ENCODE measurements at places on chromosomes 4 and X.

DNA sequence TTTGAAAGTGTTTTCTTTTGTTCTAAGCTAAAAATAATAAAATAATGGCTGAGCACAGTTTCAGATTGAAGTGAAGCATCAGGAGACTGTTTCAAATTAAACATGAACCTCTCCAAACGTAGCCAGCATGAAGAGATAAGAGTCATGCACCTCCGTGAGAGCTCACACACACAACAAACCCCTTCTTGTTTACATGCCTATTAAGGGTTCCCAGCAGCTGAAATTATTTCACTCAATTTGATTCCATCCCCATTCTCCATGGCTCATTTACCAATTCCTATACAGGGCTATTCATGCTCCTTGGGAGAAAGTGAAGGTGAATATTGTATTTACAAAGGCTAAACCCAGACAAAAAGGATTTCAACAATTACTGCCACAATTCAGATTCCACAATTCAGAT lies 954.1 kb upstream of the INTU start:
- no peak for DNase-seq

GRCh38 chr4:177163532-177163931 lies 146.1 kb upstream of the NEIL3 start:
- DNase-seq: no peak

DNA sequence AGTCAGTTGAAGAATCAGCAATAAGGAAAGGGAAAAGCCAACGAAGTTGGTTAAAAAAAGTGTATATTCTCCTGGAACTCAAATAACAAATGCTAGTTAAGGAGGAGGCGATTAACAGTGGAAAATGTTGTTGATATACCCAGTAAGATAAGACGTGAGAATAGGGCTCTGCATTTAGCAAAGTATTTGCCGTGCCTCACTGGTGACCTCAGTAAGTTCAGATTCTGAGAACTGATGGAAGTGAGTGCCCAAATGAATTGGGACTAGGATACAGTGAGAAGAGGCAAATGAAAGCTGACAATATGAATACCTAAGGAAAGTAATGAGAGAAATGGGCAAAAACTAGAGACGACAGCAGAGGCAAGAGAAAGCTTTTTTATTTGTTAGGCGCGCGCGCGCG lies 3.5 kb downstream of the TECRL start:
- DNase-seq: no peak

DNA sequence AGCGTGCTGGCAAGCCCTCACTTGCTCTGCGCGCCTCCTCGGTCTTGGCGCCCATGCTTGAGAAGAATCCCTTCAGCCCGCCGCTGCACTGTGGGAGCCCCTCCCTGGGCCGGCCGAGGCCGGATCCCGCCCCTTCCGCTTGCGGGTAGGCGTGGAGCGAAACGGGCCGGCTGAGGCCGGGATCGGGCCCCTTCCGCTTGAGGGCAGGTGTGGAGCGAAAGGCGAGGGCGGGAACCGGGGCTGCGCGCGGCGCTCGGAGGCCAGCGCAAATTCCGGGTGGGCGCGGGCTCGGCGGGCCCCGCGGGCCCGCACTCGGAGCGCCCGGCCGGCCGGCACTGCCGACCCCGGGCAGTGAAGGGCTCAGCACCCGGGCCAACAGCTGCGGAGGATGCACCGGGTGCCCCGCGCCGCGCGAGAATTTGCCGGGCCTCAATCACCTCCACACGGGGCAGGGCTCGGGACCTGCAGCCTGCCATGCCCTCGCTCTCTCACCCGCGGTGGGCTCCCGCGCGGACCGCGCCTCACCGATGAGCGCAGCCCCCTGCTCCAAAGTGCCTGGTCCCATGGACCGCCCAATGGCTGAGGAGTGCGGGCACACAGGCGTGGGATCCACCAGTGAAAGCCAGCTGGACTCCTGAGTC lies 58.1 kb upstream of the GBA3 start:
- no peak for DNase-seq

DNA sequence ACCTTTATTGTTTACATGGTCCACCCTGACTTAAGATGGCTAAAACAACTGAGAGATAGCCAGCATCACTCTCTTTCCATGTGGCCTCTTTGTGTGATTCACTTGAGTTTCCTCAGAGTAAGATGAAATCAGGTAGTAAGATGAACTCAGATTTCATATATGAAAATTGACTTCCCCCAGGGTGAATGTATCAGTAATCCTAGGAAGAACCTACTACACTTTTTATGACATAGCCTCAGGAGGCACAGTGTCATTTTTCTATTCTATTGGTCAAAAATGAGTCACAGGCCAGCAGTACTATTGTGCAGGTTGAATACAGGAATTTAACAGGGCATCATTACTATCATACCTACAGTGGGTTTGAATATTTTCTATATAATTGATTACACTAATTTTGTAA lies 14.6 kb upstream of the SULT1E1 start:
- no peak for DNase-seq

- no peak for DNase-seq
Observed at GRCh38 chr4:29037501-29037900, 1682.7 kb upstream of the PCDH7 start.

- DNase-seq: peak; percentile 31
Observed at GRCh38 chrX:119758731-119759247, 401 bp downstream of the SOWAHD start.

DNA sequence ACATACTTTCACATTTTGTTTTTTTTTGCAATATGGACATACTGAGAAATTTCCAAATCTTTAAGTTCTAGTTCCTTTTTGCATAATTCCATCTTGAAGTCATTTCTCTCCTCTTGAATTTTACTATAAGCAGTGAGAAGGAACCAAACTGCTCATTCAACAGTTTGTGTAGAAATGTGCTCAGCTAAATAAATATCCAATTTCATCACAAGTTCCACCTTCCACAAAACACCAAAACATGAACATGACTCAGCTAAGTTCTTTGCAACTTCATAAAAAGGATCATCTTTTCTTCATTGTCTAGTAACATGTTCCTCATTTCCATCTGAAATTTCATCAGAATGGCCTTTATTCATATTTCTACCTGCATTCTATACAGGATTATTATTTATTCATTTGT lies 77.3 kb upstream of the FGF13 start:
- DNase-seq: no peak

GRCh38 chr4:187883049-187883448 lies 112.5 kb upstream of the ZFP42 start:
- no peak for DNase-seq

GRCh38 chr4:110778521-110778920 lies 155.6 kb upstream of the PITX2 start:
- no peak for DNase-seq

DNA sequence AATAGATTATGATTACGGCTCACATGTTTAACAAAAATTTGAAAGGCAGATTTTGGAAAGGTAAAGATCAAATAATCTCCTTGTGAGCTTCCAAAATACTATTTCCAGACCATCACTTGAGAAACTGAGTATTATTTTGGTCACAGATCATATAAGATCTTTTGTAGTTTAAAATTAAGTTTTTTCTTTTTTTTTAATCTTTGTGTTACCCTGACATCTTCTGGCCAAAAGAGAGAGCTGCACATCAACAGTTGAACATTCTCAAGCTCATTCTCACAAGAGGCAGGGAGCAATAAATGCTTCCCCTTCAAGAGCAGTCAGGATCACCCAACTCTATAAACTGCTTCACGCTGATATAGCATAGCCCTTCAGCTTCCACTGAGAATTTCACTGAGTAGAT lies 15.9 kb downstream of the TMEM192 start:
- DNase-seq: no peak

GRCh38 chr4:7831330-7831729 lies 108.3 kb downstream of the AFAP1 start:
- DNase-seq: no peak

- DNase-seq: no peak
Observed at GRCh38 chrX:134625315-134625718, 33.0 kb downstream of the PLAC1 start.

DNA sequence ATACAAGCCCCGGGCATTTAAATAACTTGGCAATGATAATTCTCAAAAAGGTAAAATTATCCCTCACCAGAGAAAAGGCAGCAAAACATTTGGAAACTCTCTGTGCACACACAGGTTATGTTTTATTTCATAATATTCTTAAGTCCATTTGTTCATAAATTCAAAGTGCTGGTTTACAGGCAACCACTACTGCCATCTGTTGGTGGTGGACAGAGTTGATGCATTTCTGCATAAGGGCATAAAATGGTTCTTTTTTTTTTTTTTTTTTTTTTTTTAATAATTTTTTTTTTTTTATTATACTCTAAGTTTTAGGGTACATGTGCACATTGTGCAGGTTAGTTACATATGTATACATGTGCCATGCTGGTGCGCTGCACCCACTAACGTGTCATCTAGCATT lies 31.5 kb upstream of the IL21 start:
- DNase-seq: peak; percentile 16

- no peak for DNase-seq
Observed at GRCh38 chr4:126445596-126445995, 1130.8 kb downstream of the FAT4 start.

GRCh38 chr4:186724058-186724863 lies 605 bp upstream of the FAT1 start:
- DNase-seq: no peak

GRCh38 chrX:105323928-105324327 lies 103.4 kb upstream of the TEX13A start:
- no peak for DNase-seq

- DNase-seq: no peak
Observed at GRCh38 chr4:8259743-8260430, 9.7 kb upstream of the HTRA3 start.

DNA sequence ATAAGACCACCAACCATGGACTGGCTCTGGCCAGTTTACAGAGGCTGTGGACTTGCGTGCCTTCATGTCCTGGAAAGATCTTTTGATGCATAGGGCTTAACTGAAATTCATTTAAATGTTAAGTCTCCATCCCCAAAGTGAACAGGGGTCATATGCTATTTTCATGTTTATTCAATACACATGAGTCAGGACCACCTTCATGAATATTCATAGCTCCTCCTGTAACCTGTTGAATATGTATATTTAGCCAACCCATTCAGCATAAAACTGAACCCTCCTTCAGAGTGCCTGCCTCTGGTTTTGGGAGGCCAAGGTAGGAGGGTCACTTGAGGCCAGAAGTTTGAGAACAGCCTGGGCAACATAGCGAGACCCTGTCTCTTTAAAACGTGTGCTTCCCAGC lies 7.1 kb downstream of the CTPS2 start:
- DNase-seq: no peak

- DNase-seq: no peak
Observed at GRCh38 chr4:85963231-85963630, 396.6 kb downstream of the MAPK10 start.

DNA sequence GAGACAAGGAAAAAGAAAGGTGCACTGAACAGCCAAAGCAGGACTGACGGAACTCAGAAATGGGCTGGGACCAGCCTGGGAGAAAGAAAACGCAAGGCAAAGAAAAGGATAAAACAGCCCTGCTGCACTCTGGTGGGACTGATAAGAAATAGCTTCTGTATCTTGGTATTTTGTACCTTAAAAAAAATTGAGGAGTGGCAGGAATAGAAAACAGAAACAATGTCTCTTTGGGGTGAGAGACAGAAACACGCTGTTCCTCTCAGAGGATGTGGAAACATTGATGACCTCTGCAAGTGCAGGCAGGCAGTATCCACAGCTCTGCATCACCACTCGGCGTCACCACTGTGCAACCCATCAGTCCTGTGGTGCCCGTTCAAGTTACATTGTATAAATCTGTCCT lies 152.5 kb upstream of the SPRY1 start:
- no peak for DNase-seq

DNA sequence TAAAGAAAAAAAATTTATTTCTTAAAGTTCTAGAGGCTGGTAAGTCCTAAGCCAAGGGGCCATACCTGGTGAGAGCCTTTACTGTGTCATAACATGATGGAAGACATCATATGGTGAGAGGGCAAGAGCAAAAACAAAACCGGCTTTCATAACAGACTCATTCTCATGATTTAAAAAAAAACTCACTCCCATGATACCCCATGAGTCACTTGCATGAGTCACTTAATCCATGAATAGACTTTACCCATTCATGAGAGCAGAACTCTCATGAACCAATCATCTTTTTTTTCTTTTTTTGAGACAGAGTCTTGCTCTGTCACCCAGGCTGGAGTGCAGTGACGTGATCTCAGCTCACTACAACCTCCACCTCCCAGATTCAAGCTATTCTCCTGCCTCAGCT lies 369.7 kb upstream of the DIAPH2 start:
- DNase-seq: no peak

GRCh38 chrX:24774650-24775049 lies 80.9 kb downstream of the POLA1 start:
- DNase-seq: no peak

Data from T-helper 9 cell (primary cell).